Activated T-cell treated with anti-CD3 and anti-CD28 coated beads, Interleukin-2, amount 50 U/mL, for 1 hour (primary cell): ENCODE measurements at places on chromosomes 16 and 17.

GRCh38 chr16:31785126-31785525 is 88.5 kb upstream of the ZNF267 start:
- no peak for DNase-seq

GRCh38 chr17:78143214-78144146 is 2.7 kb upstream of the C17orf99 start:
- no peak for DNase-seq

- no peak for DNase-seq
Measured at GRCh38 chr16:56950455-56950854, 11.3 kb upstream of the CETP start.

DNA sequence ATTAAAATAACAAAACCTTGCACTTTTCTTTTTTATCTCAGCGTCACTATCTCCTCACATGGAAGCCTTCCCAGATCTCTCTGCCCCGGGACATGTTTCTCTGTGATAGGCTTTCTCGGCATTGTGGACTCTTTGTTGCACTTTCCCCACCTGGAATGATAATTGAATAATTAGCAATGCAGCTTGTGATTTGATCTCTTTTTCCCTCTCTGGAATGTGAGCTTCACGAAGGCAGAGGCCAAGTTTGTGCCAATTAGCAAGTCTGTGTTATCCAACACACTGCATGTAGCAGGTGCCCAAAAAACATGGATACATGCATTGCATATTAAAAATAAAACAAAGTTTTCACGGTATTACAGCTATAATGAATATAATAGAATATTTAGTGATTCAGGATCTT is 431.2 kb downstream of the HAPSTR1 start:
- no peak for DNase-seq

DNA sequence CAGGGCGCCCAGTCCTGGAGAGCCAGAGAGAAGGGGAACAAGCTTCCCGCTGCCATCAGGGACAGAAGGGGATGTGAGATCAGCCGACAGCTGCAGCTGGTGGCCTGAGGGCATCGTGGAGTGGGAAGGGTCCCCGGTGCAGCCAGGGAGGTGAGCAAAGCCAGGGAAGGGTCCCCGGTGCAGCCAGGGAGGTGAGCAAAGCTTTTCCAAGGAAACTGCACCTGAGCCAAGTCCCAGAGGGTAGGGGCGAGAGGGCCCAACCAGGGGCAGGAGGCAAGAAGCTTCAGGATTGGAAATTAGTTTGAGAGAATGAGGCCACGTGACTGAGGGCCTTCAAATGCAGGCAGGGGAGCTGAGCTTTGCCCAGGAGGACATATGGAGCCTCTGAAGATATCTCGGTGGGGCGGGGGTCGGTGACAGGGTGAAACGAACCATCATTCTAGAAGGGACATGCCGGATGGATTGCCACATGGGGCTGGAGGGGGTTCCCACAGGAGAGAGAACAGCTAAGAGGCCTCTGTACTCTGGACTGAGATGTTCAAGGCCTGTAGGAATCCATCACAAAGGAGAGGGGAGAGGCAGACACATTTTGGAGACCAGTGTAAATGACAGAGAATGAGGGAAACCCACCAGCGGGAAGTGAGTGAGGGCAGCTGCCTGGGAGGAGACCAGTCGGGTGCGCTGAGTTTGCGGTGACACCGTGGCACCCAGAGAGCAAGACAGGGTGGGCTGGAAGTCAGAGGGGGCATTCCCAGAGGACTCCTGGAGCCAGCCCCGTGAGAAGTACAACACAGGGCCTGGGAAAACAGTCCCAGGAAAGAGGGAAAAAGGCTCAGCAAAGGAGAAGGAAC is 31.4 kb upstream of the RPH3AL start:
- DNase-seq = no peak

GRCh38 chr16:10245002-10245401 is 62.8 kb upstream of the GRIN2A start:
- DNase-seq = no peak

GRCh38 chr17:45311760-45312476 is 4.9 kb downstream of the MAP3K14 start:
- DNase-seq = peak; percentile 70

DNA sequence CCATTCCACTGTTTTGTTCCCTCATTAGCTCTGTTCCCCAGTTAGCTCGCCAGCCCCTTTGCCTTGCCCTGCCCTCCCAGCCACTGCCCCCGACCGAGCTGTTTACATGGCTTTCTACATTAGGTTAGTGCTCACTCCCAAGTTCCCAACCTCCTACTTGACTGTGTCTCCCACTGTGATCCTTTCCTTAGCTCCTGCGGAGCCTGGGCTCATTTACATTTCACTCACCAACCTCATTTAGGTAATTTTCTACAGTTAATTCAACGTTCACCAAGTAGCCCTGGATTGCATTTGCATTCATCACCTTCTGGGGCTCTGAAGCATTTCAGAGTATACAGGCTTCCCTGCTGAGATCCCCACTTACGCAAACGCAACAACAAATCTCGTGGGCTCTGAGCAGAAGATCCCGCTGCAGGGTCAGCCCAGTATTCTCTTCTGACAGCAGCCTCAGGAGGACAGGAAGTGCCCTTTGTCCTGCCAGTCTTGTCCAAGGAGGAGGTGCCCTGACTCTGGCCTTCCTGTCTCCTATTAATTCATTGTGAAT is 325.8 kb upstream of the CCL2 start:
- DNase-seq = no peak

DNA sequence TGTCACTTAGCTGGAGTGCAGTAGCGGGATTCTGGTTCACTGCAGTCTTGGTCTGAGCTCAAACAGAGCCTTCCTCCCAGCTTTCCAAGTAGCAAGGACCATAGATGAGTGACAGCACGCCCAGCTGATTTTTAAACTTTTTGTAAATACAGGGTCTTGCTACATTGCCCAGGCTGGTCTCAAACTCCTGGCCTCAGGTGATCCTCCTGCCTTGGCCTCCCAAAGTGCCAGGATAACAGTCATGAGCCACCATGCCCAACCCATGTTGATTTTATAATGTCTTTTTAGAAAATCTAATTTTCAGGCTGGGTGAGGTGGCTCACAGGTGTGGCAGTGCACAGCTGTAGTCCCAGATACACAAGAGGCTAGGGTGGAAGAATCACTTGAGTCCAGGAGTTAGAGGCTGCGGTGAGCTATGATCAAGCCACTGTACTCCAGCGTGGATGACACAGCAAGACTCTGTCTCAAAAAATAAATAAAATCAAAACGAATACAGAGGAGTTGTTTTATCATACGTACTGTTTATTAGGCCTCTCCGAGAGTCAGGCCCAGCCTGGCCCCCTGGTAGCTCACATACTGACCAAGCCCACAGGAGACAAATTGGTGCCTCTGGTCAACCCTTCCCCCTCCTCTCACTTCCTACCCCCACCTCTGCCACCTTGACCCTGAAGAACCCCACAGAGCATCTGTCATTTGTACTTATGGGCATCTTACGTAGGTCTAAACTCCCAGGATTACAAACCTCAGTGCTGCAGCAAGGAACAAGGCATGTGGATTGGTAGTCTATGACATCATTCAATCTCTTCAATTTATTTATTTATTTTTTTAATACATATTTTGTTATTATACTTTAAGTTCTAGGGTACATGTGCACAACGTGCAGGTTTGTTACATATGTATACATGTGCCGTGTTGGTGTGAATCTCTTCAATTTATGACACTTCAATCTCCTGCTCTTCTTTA is 13.6 kb downstream of the C16orf86 start:
- DNase-seq = no peak

DNA sequence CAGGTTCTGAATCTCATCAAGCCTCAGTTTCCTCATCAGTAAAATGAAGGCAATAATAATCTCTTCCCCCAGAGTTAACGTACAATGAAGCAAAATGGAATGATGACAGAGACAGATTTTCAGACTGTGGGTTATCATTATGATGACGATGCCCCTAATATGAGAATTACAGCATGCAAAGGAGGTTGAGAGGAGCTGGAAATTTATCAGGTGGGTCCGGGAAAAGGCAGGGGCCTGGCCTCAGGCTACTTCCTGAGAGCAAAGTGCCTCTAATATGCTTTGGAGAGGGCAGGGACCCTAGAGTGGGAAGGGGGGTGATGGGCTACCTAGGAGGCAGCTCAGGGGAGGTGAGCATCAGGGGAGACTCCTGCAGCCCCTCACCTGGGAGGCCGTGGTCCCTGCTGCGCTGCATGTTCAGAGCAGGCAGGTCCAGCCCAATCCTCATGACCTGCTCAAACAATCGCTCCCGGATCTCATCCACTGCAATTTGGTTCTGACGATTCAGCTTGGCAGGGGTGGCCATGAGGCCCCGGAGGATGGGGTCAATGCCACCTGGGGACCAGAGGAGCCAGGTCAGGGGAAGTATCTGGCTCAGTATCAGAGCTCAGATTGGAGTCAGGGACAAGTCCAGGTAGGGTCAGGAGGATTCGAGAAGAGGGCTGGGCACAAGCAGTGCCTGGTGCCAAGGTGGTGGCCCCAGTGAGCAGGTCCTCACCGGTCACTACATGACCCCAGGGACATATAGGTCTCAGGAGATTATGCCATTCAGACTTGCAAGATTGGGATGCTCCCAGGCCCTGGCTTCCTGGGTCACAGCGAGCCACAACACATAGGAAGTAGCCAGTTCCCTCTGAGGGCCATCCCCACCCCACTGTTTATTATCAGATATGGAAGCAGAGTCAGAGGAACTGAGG is 8.1 kb downstream of the MPO start:
- DNase-seq = no peak

DNA sequence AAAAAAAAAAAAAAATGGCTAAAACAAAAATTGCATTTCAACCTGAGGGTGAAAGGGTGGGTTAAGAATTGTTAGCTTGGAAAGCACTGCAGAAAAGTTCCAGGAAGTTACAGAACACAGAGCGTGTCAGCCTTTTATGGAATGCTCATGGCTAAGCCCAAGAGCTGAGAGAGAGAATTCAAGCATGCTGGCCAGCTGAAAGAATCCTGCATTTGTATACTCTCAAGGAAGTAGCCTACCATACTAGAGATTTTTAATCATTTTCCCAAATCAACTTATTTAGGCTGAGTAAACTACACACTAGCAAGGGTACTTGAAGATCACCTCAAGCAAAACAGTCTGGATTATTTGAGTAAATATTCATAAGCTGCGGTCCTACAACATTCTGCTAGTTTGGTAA is 153.9 kb downstream of the KCNJ2 start:
- no peak for DNase-seq

GRCh38 chr17:48307814-48308411 is 122.1 kb downstream of the SKAP1 start:
- DNase-seq = peak; percentile 55

GRCh38 chr17:67055811-67056745 is 11.7 kb downstream of the CACNG1 start:
- DNase-seq = no peak

DNA sequence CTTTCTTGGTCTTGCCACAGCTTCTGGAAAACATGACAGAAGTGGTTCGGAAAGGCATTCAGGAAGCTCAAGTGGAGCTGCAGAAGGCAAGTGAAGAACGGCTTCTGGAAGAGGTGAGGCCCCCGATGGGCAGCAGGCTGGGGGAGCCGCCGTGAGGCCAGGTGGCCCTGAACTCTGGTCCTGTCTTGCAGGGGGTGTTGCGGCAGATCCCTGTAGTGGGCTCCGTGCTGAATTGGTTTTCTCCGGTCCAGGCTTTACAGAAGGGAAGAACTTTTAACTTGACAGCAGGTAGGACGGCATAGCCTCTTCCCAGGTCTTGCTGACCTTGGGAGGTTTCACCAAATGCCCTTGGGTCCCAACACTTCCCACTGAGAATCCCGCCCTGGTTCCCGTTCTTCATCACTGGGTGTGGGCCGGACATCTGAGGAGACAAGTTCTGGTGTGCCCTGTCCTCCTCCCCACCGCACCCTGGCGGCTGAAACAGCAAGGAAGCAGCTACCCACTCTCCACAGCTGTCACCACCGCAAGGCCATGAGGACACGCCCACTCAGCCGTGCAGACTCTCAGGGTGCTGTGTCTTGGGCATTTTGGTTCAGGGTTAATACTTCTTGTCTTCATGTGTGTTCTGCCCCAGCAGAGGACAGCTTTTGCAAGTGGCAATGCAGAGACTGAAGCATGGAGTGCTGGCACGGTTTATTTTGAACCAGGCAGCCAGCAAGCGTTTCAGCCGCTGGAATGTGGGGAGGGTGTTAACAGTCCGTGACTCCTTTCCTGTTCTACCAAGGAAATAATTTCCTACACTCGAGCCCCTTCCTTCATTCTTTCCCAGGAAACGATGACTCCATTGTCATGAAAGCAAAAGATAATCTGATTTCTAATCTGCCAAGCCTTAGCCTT is 21.4 kb downstream of the NTAN1 start:
- no peak for DNase-seq

DNA sequence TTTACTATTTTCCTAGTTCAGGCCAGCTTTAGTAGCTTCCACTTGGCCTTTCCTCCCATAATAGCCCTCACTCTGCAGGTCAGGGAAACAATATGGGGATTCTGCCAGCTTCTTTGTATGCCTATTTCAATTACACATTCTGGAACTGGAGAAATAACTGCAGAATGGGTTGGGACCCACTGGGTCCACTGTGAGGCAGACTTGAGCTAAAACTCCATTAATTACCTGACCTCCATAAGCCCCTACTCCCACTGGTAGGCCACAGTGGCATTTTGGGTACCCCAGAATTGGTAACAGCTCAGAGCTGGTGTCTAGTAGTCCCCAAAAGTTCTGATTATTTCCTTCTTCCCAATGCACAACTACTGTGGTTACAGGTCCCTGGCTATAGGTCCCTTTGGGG is 16.7 kb upstream of the TENT4B start:
- no peak for DNase-seq

- DNase-seq = no peak
Measured at GRCh38 chr17:59435238-59435637, 103.8 kb downstream of the YPEL2 start.

GRCh38 chr16:13438064-13438463 is 481.9 kb upstream of the ERCC4 start:
- no peak for DNase-seq

DNA sequence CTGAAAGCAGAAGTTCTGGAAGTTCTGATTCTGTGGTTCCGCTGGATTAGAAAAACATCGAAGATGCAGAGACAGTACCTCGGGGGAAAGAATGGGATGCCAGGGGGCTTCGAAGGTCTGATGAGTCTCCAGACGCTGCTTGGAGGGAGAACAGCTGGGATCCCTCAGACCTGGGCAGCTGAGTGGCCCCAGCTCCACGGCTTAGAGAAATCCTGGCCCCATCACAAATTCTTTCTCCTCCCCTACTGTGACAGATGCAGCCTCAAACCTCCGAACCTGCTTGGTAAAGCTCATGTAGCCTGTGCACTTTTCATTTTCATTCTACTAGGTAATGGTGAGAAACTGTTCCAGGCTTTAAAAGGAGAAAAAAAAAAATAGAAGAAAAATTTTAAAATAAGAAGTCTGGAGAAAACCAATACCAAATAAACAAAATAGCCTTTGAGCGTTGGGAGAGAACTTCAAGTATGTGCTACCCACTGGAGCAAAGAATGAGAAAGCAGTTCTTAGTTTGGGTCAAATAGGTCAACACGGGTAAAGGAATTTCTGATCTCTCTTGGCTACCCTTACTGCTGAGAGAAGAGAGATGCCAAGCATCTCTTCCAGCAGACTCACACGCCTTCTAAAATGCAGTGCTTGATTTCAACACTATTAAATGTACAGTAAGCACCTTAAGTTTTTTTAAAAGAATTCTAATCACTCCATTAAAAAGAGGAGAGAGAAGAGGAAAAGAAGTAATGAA is 19.9 kb downstream of the MAF start:
- DNase-seq = no peak
